ENCODE measurements at places on chromosomes 16 and 17.

GRCh38 chr17:82090549-82091263, 7.3 kb downstream of the FASN start:
- DNase-seq = no peak

GRCh38 chr16:27240948-27241531, 27.5 kb downstream of the NSMCE1 start:
- DNase-seq = no peak

- no peak for DNase-seq
Measured at GRCh38 chr16:56263711-56264608, 72.7 kb downstream of the GNAO1 start.

DNA sequence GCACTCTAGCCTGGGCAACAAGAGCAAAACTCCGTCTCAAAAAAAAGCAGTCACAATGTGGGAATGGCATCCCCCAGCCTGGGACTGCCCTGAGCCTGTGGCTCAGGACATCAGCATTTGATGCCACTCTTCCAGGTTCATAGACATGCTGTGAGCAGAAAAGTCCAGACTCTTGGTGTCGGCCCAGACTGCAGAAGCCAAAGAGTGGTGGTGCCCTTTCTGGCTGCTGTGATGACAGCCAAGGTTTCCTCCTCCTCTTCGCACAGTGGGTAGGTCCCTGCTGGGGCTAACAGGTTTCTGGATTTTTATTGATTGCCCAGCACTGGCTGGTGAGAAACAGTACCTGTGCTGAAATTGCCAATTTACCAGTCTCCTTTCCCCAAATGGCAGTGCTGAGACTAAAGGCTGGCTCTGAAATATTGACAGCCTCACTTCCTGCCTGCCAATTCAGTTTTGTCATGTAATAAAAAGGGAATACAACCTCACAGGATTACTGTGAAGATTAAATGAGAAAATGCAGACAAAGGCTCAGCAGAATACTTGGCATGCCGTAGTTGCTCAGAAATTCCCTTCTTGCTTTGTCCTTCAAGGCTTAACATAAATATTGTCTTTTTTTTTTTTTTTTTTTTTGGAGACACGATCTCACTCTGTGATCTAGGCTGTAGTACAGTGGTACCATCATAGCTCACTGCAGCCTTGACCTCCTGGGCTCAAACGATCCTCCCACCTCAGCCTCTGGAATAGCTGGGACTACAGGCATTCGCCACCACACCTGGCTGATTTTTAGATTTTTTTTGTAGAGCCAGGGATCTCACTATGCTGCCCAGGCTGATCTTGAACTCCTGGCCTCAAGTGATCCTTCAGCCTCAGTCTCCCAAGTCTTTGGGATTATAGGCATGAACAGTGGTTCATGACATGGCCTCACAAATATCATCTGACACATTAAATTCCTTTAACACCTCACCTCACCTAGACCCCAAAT, 15.5 kb upstream of the UBE2G1 start:
- no peak for DNase-seq

GRCh38 chr17:17126131-17127110, 79.7 kb downstream of the PLD6 start:
- no peak for DNase-seq

DNA sequence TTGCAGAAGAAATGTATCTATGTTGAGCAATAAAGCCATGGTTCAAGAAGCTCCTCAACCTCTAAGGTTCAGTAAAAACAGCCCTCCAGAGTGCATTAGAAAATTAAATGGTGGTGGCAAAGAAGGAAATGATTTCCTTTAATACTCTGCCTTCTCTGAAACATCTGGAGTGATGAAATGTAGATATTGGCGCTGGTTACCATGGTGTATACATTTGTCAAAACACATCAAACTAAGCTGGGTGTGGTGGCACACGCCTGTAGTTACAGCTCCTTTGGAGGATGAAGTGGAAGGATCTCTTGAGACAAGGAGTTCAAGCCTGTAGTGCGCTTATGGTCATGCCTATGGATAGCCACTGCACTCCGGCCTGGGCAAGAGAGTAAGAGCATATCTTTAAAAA, 6.0 kb downstream of the CAPNS2 start:
- DNase-seq = no peak

DNA sequence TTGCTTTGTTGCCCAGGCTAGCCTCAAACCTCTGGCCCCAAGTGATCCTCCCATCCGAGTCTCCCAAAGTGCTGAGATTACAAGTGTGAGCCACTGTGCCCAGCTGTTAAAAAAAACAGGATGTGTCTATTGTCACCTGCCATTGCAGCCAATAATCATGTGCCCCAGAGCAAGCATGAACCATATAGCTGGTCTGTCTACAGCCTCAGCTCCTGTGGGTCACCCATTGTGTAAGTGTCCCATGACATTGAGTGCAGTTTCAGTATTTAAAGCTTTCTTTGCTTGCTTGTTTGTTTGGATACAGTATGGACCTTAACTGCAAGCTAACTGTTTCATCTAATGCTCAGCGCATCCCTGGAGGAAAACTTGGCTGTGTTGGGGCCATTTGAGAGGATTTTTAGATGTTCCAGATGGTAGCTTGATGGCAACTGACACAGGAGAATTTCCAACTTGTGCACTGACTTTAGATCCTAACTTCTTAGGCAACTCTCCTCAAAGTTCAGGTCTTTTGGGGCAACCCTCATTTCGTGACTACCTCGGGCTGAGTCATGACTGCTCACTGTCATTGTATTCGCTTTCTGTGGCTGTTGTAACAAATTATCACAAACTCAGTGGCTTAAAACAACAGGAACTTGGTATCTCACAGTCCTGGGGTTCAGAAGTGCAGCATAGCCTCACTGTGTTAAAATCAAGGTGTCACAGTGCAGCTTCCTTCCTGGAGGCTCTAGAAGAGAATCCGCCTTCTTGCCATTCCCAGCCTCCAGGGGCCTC, 30.3 kb upstream of the ADORA2B start:
- DNase-seq = no peak

GRCh38 chr17:61570118-61570517, 20.9 kb downstream of the NACA2 start:
- no peak for DNase-seq

DNA sequence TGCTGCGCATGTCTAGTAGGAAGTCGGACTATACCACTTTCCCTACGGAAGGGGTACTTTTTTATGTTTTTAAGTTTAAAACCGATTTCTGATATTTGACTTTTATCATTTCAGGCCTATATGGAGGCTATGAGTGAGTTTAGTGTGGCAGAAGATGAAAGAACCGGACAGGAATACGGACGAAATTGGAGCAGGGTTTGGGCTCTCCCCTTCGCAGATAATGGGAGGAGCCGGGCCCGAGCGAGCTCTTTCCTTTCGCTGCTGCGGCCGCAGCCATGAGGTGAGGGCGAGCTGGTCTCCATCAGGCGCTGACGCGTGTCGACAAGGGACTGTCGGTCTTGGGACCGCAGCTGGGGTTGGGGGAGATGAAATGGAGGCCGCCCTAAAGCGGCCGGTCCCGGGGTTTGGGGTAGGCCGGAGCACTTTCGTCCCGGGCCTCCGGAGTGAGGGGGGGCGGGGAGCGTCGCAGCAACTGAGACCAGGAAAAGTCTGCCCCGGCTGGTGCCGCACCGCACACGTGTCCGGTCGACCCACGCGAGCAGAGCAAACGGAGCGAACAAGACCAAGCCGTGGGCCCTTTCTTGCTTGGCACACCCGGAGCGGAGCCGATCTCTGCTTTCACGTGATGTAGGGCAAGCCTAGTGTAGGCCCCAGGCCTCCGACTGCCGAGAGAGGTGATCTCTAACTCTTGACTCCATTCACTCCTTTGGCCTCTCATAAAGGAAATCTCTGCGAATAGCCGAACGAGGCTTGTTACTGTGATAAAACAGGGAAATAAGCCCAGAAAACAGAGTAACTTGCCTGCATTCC, at the start of gene RPL19:
Gene RPL19 (plus strand): TSS at position 214 of the 810 bp plus-strand sequence. CDS start 62 bp downstream, at position 276.
- DNase-seq = peak; percentile 70

DNA sequence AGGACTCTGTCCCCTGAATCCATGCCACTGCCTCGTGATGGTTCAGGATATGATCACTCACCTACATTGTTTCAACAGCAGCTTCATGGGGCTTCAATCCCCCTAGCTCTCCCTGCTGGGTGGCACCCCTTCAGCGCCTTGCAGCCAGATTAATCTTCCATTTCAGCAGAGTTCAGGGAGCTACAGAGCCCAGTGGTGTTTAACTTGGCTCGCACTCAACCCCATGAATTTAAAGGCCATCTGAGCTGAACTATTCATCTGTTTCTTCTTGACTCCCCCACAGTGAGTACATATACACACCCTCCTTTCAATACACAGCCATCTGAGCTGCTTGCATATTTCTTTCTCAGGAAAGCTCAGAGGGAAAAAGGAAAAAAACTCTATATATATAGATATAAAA, 202.8 kb upstream of the C16orf82 start:
- DNase-seq = no peak

GRCh38 chr16:17062676-17063075, 408.1 kb downstream of the XYLT1 start:
- no peak for DNase-seq

DNA sequence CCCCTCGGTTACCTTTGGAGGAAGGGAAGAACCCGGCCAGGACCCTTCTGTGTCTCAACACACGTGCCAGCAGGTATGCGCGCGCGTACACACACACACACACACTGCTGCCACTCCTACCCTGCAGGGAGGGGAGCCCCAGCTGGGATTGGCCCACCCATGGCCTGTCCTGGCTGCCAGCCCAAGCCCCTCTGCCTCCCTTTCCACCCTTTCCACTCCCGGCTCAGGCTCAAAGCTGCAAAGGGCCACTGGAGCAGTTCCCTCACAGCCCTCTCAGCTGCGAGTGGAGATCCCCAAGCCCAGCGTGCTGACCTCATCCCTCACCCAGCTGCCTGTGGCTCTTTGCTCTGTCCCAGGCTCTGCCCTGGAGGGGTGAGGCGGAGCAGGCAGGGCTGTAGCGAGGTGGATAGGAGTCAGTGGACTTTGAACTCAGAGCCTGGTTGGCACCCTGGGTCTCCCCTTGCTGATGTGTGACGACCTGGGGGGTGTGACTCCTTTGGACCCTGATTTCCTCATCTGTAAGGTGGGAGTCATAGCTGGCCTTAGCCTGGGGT, 14.5 kb downstream of the KIF19 start:
- DNase-seq = no peak

- DNase-seq = no peak
Measured at GRCh38 chr16:51429041-51429440, 278.0 kb upstream of the SALL1 start.

DNA sequence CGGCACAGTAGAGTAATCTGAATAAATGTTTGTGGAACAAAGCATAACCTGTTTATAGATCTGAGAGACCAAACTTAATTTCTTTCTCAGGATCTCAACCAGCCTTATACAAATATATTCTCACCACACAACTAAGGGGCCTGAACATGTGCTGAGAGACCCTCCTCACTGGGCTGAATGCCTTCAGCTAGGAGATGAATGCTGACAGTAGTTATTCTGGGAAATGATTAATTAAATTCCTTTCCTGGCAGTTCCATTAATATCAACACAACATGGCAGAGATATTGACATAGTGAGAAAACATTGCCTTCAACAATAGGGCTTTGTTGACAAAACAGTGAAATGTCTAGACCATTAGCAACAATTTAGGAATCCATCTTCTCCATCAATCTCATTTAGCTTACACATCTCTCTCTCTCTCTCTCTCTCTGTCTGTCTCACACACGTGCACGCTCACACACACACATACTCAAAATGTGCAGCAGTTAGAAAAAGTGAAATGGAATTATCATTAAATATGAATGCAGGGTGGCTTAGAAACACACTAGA, 780.8 kb upstream of the CDH8 start:
- DNase-seq = no peak

GRCh38 chr17:52762147-52762793, 603.8 kb upstream of the CA10 start:
- DNase-seq = no peak

DNA sequence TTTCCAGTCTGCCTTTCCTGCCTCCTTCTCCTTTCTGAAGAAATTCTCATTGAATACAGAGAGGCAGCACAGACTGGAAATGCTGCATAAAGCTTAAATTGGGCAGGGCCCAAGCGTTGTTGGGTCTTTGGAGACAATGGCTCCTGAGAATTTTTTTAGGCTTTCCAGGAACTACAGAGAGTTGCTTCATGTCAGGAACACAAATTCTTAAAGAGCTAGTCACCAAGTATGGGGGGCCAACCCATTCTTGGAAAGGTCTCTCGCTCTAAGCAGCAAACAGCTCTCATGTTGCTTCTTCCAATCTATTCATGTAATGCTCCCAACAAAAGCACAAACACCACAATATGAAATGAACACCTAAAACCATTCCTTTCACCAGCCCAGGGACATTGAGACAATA, 6.9 kb downstream of the HNF1B start:
- no peak for DNase-seq

DNA sequence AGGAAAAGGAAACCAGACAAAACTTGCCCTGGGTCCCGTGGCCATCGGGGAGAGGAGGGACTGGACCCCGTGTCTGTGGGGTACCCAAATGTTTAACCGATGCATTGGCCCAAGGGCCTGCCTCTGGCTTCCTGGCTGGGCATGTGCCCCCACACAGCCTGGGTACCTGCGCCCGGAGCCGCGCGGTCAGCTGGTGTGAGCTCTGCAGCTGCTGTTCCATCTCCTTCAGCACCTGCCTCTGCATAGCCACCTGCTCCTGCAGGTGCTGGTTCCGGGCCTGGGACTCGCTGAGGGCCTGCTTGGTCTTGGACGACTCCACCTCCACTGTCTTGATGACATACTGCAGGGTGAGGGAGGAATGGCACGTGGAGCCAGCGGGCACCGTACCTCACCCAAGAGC, 31.9 kb downstream of the KIFC3 start:
- no peak for DNase-seq

GRCh38 chr17:77324227-77324626, 183.5 kb downstream of the SEC14L1 start:
- DNase-seq = no peak

- DNase-seq = no peak
Measured at GRCh38 chr17:30312226-30312625, 20.5 kb upstream of the BLMH start.

- no peak for DNase-seq
Measured at GRCh38 chr16:65392806-65393565, 271.1 kb upstream of the CDH11 start.

DNA sequence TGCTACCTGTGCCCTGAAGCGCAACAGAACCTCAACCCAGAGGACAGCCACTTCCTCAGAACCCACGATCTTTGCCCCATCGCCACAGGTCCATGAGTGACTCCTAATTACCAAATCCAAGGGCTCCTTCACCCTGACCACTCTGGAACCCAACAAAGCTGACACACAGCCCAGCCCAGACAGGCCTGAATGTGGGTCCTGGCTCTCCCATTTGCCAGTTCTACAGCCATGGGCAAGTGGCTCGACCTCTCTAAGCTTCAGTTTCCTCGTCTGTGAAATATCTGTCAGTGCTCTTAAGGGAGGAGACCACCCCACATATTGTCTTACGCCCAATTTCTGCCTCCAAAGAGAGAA, 18.0 kb upstream of the ENDOV start:
- no peak for DNase-seq

GRCh38 chr17:75981019-75981615, 2.1 kb downstream of the TEN1 start:
- DNase-seq = no peak

Measured in stimulated activated CD8-positive, alpha-beta memory T cell treated with anti-CD3 and anti-CD28 coated beads, Interleukin-7, amount 100 ng/mL, for 4 hours (primary cell).